ENCODE measurements at places on chromosomes 4 and X. TPM values are rescaled to one million over a fixed set of nuclear protein-coding genes. Genes with fewer than 3 reads are reported as not detected.

RGN gene
- total RNA-seq: not detected

RAB40A gene
- total RNA-seq: not detected

VCX2 gene
- not detected for total RNA-seq

TLR2 gene
- 0.08 TPM for total RNA-seq

BCAP31 gene
- 385 TPM for total RNA-seq

MAPK10 gene
- 0.64 TPM for total RNA-seq

STBD1 gene
- total RNA-seq: 6.0 TPM

NLRP2B gene
- not detected for total RNA-seq

MAGEC1 gene
- 0.02 TPM for total RNA-seq

RIPPLY1 gene
- total RNA-seq: not detected

HTRA3 gene
- 14.4 TPM for total RNA-seq

BEX2 gene
- 12.9 TPM for total RNA-seq

CRMP1 gene
- total RNA-seq: 2.5 TPM

CXCL11 gene
- not detected for total RNA-seq

SLC10A4 gene
- total RNA-seq: 8.0 TPM

NPNT gene
- 0.18 TPM for total RNA-seq

POF1B gene
- 2.1 TPM for total RNA-seq

SPIN3 gene
- total RNA-seq: 8.5 TPM

SATL1 gene
- not detected for total RNA-seq

RTL9 gene
- total RNA-seq: 0.06 TPM

SCML2 gene
- 7.2 TPM for total RNA-seq

PAK3 gene
- not detected for total RNA-seq

MAB21L2 gene
- not detected for total RNA-seq

XAGE2 gene
- total RNA-seq: not detected

FGB gene
- 13.0 TPM for total RNA-seq

CPLX1 gene
- 0.50 TPM for total RNA-seq

TMSB15C gene
- 0.07 TPM for total RNA-seq

SSX1 gene
- not detected for total RNA-seq

GABRB1 gene
- not detected for total RNA-seq

SMARCA1 gene
- 46.0 TPM for total RNA-seq

IL13RA1 gene
- 55.3 TPM for total RNA-seq

RAB9A gene
- 30.2 TPM for total RNA-seq

PGAM4 gene
- total RNA-seq: 0.66 TPM

CDKL2 gene
- total RNA-seq: 0.47 TPM

CT45A3 gene
- total RNA-seq: 0.15 TPM

EMCN gene
- not detected for total RNA-seq

MUC7 gene
- not detected for total RNA-seq

SH3D19 gene
- total RNA-seq: 23.5 TPM

MAGEA2 gene
- not detected for total RNA-seq

DIAPH2 gene
- total RNA-seq: 2.4 TPM

All from A549 treated with RU486 at 1 μM for 4 hours (cell line).